Activated CD4-positive, alpha-beta T cell treated with anti-CD3 and anti-CD28 coated beads for 4 hours (primary cell): ENCODE measurements at places on chromosomes 2 and 18.

DNA sequence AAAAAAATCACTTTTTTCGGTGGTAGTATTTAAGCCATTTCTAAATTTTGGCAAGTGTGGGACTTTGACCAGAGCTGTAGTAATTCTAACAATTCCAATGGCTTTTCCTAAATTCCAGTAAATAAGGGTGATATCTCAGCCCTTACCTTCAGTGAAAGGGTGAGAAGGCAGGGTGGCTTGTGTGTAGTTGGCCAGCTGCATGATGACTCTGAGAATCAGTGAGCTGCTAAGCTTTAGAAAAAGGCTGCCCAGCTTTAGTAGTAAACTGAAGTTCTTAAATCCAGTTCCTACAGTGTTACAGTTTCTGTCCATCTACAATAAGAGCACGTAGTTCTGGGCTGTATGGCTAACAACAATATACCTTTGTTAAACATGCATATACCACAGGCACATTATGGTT is 42.0 kb downstream of the OXER1 start:
- DNase-seq = no peak

- no peak for DNase-seq
These were observed 81.1 kb upstream of the HS6ST1 start for GRCh38 chr2:128399690-128400291.

- DNase-seq = no peak
These were observed 346.0 kb downstream of the CYRIA start for GRCh38 chr2:16319551-16320121.

GRCh38 chr18:23512641-23513040 is 9.3 kb downstream of the RMC1 start:
- DNase-seq = no peak

GRCh38 chr2:61536180-61536571 is 2.0 kb downstream of the XPO1 start:
- no peak for DNase-seq

- no peak for DNase-seq
These were observed 545.7 kb downstream of the STK39 start for GRCh38 chr2:167701651-167702050.

DNA sequence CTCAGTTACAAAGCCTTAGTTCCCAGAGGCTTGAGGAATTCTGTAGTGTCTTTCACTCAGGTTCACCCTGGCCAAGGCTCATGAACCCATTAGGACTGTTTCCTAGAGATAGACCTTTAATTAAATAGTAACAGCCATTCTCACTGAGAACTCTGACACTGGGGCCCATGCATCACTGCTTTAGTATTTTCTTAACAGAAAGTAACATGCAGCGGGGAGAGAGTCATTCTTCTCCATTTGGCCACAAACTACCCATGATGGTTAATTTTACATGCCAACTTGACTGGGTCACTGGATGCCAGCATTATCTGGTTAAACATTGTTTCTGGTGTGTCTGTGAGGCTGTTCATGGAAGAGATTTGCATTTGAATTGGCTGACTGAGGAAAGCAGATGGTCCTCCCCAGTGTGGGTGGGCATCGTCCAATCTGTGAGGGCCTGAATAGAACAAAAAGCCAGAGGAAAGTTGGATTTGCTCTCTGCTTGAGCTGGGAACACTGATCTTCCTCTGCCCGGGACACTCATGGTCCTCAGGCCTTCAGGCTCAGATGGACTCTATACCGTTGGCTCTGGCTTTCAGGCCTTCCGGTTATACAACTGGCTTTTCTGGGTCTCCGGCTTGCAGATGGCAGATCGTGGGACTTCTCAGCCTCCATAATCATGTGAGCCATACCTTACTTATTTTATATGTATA is 5.6 kb upstream of the CPLX4 start:
- DNase-seq = no peak

DNA sequence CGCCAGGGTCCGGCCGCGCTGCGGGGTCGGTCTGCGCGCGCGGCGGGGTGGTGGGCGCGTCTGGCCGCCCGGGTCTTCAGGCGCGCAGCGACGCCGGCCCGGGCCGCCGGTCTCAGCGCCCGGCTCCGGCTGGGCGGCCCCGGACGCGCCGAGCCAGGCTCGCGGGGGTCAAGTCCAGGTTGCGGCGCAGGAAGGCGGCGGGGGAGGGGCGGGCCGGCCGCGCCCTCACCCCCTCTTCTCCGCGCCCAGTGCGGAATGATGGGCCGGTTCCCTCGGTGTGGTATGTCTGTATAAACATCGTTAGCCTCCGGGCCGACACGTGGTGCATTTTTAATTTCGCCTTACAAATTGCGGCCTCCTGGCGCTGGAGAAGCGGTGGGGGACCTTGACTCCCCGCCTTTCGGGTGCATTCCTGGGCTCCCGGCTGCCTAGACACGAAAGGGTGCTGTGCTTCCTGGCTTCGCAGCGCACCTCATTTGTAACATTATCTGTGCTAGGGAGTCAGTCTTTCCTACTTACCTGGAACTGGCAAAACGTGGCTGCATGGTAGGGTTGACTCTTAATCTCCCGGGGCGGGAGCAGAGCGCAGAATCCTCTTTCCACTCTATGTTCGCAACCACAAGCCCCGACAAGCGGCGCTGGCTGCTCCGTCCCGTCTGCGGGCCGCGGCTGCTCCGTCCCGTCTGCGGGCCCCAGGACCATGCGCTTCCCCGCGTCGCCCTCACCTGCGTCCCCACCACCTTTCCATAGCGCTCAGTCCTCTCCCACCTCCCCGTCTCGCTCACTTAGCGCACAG is 69.0 kb downstream of the CTAGE1 start:
- DNase-seq = no peak

DNA sequence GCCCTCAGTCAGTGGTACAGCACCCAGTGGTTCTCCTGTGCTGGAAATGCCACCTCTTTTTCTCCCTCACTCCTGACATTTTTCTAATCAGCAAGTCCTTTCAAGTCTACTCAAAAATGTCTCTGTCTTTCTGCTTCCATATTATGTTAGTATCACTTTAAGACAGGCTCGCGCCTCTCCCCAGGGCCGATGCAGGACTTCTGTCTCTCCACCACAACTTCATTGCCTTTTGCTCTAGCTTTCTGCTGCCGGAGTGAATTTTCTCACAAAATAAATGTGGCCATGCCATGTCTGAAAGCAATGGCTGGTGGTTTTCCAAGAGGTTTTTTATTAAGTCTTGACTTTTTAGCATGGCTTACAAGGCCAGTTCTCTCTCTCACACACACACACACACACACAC is 73.6 kb downstream of the AOX1 start:
- DNase-seq = no peak

GRCh38 chr2:163253621-163254285 is 415.2 kb upstream of the KCNH7 start:
- no peak for DNase-seq

DNA sequence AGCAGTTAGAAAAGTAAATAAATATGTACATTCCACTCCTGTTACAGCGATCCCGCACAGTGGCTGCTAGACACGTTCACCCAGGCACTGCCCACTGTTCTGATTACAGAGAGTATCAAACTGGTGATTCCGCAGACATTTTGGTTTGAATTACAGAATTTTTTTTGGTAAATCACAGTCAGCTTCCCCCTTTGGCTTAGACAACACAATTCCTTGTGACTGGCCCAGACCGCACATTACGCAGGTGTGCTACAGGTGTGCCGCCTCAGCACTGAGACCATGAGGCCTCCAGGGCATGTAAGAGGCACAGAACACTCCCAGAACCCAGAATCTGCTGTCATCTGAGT is 112.3 kb downstream of the PXDN start:
- DNase-seq = no peak

DNA sequence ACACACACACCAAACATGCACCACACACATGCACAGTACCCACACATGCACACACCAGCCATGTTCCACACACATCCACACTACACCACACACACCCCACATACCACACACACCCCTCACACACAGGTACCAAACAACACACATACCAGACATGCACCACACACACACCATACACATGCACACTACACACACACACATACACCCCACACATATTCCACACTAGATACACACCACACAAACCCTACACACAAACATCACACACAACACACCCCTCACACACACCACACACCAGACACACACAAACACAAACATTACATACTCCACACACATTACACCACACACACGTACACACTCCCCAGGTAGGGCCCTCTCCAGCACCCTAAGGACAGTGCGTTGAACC is 51.2 kb downstream of the TRABD2A start:
- no peak for DNase-seq

DNA sequence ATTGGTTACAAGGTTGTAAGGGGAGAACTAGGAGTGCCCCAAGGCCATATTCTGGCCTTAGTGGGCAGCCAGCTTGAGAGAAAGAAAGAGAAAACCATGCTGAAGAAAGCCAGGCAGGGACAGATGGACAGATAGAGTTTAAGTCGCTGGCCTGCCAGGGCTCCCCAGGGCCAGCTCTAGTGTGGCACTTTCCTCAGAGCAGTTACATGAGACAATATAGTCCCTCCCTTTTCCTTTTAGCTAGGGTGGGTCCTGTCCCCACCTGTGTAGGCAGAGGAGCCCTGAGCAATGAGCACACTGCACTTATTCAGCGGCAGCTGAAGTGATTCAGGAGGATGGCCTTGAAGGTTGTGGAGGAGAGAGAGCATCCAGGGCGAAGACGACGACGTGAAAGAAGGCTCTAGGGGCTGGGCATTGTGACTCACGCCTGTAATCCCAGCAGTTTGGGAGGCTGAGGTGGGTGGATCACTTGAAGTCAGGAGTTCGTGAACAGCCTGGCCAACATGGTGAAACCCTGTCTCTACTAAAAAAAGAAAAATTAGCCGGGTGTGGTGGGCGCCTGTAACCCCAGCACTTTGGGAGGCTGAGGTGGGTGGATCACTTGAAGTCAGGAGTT is 152.0 kb upstream of the SLC1A4 start:
- DNase-seq = no peak

DNA sequence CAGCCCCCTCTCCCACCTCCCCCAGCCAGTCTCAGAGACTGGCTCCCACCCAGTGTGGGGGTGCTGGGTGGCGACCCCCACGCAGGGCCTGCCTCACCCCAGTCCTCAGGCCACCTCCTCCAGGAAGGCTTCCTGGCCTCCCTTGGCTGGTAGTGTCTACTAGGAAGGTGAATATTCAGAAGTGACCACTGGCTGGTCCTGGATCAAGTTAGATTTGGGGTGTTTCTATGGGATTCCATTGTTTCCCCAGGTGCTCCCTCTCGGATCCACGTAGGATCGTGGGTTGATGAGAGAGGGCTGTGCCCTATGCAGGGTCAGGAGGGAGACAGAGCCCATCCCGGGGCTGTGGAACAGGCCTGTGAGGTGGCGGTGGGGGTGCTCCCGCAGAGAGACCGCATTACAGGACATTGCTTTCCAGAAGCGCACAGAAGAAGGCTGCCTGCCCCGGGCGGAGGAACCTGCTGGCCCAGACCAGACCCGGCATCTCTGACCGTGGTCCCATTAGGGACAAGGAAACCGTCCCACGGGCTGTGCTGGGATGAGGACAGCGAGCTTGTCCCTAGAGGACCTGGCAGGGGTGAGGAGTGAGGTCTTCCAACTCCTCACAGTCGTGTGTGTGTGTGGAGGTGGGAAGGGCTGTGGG is 3.3 kb downstream of the PDCD1 start:
- no peak for DNase-seq

DNA sequence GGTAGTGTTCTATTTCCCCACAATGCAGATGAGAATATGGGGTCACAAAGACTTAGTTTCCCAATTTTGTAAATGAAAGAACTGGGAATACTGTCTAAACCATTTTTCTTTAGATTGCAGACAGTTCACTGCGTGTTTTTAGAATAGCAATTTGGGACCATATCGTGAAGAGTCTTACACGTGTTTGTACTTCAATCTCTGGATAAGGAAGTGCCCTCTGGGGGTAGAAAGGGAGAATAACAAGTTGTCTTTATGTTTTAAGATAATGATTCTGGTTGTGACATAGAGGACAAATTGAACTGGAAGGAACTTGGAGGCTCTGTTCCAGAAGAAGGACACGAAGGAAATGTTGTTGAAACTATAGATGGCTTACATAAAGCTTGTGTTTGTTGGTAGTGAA is 457.7 kb downstream of the CBLN2 start:
- DNase-seq = no peak

DNA sequence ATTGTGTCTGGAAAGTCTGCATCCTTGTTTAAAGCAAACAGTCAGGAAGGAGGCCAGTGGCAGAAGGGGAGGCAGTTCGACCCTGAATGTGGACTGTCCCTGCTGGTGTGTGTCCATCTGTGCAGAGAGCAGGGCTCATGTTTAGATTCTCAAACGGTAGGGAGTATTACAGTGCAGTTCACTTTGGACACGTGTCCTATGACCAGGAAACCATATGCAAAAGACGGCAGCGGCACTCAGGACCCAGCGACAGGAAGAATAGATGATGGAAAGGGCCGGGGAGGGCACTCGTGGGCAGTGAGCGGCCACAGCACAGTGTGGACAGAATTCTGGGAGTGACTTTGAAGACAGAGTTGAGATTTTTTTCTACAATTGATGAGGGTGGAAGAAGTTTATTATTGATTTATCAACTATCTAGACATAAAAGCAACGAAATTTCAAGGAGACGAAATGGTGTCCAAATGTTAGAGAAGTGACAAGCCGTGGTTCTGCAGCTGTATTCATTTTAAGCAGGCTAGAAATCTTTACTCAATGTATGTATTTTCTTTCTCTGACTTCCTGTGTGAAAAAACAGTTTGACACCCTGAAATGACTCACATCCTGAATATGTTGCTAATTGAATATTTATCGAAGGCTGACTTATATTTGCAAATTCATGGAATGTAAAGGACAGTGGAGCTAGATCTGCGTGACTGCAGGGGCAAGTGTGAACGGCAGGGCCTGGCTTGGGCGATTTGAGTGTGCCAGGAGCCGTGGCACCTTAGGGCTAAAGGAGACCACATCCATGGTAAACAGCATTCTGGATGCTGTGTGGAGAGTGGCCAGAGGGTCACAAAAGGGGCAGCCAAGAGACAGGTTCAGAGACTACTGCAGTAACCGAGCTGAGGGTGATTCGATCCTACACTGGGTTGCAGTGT is 214.2 kb downstream of the PTGR3 start:
- no peak for DNase-seq

DNA sequence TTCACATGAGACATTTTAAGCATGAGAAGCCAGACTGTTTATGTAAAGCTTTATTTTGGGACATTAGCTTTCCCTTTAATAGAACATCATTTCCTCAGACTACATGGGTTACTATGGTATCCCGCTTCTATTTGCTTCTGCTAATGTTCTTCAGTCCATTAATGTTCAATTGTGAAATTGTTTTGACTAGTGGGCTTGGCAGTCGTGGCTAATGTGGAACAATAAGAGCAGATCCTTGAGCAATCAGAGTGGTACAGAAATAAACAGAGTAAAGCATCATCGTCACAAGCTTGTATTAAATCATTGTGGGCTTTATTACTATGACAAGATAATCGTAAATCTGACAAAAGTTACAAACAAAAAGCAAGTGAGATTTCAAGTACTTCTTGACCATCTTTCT is 60.2 kb downstream of the PDE1A start:
- DNase-seq = no peak

GRCh38 chr2:216533609-216534008 is 35.0 kb downstream of the RPL37A start:
- no peak for DNase-seq

DNA sequence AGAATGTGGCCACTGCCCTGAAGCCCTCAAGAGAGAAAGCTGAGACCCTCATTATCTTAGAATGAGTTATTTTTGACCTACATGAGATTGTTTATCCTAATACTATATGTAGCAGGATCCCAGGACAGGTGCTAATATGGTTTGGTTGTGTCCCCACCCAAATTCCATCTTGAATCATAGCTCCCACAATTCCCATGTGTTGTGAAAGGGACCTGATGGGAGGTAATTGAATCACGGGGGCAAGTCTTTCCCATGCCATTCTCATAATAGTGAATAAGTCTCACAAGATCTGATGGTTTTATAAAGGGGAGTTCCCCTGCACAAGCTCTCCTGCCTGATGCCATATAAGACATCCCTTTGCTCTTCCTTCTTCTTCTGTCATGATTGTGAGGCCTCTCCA is 76.8 kb downstream of the CCBE1 start:
- DNase-seq = no peak
